ENCODE measurements at places on chromosomes 3 and 15.

- no peak for DNase-seq
These were observed 7.8 kb downstream of the CD80 start for GRCh38 chr3:119551598-119551997.

GRCh38 chr3:187125319-187126031 lies 13.8 kb downstream of the RPL39L start:
- DNase-seq, result no peak

- DNase-seq, result no peak
These were observed 21.8 kb downstream of the FLNB start for GRCh38 chr3:58029842-58030584.

- no peak for DNase-seq
These were observed 74.5 kb downstream of the TMEM108 start for GRCh38 chr3:133112666-133113065.

GRCh38 chr3:17115186-17115585 lies 230.4 kb downstream of the PLCL2 start:
- DNase-seq, result no peak

- DNase-seq, result no peak
These were observed 59.1 kb upstream of the UMPS start for GRCh38 chr3:124671106-124671505.

DNA sequence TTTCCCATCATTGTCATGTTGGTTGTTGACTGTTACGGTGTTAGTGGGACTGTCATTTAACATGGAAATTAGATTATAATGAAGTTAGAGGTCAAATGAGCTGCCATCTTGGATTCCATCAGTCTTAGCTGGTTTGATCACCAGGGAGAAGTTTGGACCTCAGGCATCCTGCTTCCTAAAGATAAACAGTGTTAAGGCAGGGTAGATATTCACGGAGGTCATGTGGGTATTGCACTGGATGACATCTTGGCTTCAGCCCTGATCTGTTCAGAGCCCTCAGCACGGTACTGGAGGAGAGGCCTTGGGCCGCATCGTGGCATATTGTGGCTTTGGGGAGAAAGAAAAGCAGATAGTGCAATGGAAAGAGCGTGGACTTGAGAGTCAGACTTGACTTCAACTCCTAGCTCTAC lies 11.1 kb upstream of the MUC20 start:
- DNase-seq, result no peak

- DNase-seq, result no peak
These were observed 7.4 kb upstream of the ZNF589 start for GRCh38 chr3:48233542-48233941.

DNA sequence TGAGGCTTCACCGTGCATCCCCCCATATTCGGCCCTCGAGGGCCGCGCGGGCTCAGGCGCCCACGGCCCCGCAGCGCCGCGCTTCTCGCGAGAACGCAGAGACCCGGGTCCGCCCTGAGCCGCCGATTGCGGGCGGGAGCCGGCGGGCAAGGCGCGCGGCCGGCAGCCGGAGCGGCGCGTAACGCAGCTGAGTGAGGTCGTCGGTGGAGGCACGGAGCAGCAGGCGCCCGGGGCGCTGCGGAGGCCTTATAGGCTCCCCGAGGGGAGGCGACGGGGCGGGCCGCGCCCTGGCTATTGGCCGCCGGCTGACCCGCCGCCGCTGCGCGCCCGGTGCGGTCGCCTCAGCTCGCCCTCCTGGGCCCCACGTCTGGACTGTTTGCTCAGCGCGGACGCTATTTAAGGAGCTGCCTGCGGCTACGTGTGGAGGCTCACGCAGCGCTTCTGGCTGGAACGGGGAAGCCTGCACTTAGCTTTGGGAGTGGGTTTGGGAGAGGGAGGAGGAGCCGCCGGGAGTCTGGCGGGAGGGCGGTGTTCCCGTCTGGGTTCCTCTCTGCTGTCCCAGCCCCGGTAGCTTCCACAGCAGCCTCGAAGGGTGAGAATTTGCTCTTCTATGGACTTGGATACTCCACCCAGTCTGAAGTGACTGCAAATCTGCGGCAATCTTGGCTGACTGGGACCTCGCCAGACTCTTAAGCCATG lies at the start of gene PLOD2:
TSS of gene PLOD2 (minus strand) at position 221 of the 699 bp plus-strand sequence. CDS start at position 26, 195 bp downstream.
- peak; percentile 45 for DNase-seq

- DNase-seq, result no peak
These were observed 107.3 kb downstream of the ITPR1 start for GRCh38 chr3:4600493-4600892.

DNA sequence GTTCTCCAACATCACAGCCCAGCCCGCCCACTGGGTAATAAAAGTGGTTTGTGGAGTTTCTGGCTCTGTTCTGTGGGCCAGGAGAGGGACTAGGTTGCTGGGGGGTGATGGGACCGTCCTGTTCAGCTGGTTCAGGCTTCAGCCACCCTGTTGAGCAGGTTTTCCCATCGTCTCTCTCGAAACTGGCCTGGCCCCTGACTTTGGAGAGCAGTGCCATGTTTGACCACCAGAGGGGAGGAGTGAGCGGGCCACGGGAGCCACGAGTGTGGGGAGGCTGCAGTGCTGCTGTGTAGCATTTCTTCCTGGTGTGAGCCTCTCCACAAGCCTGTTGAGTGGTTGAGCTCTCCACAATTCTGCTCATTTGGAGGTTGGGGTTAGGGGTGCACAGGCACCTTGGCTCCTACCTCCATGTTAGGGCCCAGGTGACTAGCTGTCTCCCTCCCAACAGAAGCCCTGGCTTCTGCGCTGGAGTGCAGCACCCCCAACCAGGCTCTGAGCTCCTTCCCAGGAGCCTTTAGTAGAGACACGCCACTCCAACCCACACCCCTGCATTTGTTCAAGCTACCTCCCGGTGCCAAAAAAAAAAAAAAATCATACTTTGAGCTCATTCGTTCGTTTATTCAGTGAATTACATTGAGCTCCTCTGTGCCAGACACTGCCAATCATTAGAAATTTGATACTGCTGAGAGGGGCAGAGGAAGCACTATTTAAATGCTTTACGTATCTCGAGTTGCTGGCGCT lies 13.9 kb downstream of the SPINT1 start:
- DNase-seq, result peak; percentile 85

DNA sequence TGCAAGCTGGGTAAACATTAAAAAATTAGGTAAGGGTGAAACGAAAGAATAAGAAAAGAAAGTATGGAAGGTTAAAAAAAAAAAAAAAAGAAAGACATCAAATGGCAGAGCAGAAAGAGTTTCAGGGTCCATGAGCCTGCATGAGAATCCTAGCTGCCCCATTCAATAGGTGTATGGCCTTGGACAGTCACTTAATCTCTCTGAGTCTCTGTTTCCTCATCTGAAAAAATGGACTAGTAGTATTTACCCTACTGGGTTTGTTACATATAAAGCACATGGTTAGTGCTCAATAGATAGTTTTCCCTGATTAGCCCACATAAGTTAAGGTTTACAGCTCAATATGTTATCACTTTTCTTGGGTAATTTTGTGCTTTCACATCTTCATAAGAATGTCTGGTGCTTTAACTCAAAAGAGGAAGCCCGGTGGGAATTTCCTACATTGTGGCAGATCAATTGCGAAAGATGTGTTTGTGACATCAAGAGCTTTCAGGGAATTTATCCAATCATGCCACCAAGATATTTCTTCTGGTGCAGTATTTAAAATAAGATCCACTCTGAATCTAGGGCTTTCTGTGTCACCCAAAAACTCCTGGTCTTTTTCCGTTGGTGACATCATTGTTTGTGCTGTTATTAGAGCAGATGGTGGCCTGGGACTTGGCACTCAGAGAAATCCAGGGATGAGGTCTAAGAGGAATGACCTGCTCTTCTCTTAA lies 57.2 kb upstream of the UBE2E1 start:
- DNase-seq, result no peak

DNA sequence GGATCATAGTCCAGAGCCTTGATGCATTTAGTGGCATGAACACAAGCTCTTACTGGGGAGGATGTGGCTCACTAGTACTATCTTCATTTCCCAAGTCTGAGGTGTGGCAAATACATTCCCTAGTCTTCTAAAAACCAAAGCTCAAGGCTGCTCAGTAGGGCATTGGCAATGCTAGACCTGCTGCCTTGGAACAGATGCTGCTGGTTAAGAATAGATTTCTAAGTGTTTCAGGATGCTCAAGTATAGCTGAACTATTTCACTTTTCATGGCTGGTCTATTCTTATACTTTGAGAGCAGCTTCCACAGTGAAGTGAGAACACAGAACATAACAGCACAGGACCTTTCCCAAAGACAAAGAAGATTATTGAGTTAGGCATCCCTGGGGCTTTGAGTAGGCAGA lies 178.8 kb downstream of the CHST2 start:
- DNase-seq, result no peak

DNA sequence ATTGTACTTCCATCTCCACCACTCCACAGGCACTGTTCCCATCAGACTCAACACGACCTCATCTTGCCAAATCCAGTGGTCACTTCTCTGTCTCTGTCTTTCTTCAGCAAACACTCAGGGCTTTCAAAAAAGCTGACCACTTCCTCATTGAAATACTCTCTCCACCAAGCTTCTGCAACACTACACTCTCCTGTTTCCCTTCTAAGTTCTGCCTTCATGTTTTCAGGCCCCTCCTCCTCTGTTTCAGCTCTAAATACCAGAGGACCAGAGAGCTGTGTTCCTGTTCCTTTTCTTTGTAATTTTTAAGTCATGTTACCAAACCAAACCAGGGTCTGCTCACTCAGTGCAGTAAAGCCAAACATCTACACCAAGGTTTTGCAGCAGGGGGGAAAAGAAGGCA lies 33.8 kb upstream of the ACP3 start:
- no peak for DNase-seq

- no peak for DNase-seq
These were observed 226.7 kb upstream of the DCBLD2 start for GRCh38 chr3:99128235-99128634.

DNA sequence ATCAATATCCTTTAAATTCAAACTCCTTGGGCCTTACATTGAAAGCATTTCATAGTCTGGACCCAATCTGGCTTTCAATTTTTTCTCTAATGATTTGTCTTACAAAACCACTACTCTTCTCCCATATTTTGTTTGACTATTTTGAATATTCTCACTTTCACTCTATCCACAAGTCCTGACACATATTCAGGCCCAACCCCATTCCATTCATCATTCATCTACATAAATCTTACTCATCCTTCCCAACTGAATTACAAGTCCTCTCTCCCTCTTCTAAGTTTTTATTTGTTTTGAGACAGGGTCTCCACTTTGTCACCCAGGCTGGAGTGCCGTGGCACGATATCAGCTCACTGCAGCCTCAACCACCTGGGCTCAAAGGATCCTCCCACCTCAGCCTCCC lies 43.6 kb downstream of the TOP2B start:
- no peak for DNase-seq

GRCh38 chr15:83578691-83579090 lies 75.2 kb upstream of the ADAMTSL3 start:
- DNase-seq, result no peak

DNA sequence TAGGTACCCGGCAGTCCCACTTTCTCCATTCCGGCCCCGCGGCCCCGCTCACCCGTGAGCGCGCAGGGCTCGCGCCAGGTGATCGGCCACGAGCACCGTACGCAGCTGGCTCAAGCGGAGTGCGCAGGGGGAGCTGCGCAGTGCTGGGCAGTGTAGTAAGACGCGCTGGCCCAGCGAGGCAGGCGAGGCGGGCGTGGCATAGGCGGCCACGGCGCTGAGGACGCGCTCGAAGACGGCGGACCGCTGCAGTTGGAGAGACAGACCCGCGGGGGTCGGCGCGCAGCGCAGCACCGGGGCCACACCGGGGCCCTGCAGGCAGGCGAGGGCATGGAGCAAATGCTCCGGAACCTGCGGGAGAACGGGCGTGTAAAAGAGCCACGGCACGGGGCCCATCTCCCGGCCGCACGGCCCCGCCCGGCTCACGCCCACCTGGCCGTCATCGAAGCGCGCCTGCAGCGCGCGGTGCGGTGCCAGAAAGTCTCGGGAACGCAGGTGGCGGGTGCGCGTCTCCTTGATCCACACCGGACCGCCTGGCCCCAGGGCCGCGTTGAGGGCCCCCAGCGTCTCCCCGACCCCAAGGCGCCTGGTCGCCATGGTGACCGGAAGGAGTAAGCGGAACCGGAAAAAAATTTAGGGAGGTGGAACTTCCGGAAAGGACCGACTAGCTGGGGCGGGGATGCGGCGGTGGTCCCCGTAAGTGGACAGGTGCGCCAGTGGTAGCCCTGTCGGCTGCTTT lies at the start of gene DALRD3:
TSS of gene DALRD3 (minus strand) at position 610 of the 736 bp plus-strand sequence. CDS start at position 594, 16 bp downstream.
- peak; percentile 74 for DNase-seq

GRCh38 chr15:66907826-66908743 lies 157.3 kb upstream of the SMAD3 start:
- DNase-seq, result no peak

GRCh38 chr3:143249014-143249413 lies 129.4 kb downstream of the CHST2 start:
- DNase-seq, result no peak

- DNase-seq, result no peak
These were observed 155.7 kb downstream of the SV2B start for GRCh38 chr15:91255670-91256192.

DNA sequence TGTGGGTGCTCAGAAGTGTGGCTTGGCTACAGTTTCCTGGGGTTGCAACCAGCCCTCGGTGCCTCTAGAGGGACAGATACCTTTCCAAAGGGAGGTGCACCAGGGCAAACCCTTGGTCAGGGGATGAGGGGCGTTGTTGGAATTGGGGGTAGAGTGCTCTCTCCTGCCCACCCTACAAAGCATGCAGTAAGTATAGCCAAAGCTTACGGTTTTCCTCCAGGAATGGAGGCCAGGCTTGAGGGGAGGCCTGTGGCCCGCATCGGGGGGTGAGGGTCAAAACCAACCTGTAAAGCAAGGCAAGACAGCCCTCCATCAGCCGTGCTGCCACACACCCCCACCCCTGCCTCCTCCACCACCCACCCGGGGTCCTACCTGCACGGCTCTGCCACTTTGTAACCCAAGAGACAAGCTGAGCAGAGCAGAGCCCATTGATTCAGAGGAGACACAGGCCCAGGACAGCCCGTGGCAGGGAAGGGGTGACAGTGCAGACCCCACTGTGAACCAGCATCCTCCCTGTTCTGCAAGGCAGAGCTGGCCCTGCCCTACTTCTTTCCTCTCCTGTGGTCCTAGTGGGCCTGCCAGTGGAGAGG lies 41.5 kb downstream of the TLE3 start:
- DNase-seq, result no peak

- DNase-seq, result no peak
These were observed 17.8 kb downstream of the CRTC3 start for GRCh38 chr15:90547540-90547939.

DNA sequence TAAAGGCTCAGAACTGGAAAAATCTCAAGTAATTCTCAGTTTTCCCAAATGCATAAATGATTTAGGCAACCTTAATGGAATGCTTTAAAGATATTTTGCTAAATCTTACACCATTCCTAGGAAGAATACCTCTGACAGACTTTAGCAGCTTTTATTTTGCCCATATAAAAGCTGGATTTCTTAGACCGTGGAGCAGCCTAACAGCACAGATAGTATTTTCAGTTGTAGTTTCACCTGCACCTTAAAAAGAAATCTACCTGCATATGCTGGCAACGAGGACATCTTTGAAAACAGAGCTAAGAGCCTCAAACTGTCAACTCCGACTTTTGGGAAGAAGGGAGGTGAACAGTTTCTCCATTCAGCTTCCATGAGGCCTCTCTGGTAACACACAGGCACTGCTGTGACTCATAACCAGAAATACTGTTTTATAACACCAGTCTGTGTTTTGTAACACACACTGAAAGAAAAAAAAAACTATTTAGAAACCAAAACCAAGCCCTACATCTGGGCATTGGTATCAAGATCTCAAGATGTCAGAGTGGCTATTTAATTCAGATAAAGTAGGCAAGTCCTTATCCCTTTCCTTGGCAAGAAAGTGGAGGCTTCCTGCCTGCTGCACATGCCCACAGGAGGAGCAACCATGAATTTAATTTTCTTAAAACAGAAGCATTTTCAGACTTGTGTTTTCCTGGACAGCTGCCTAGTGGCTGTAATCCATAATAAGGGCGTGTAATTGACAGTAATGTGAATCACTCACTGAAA lies 181.5 kb upstream of the ICE2 start:
- DNase-seq, result no peak

- no peak for DNase-seq
These were observed 9.1 kb upstream of the STRA6 start for GRCh38 chr15:74211656-74212055.
